Hippocampal formation (tissue), 2 donors: ENCODE measurements at places on chromosomes 16 and 17.

GRCh38 chr16:3846595-3847091, 33.9 kb downstream of the CREBBP start:
- DNase-seq = no peak

GRCh38 chr16:27436921-27437650, 35.1 kb downstream of the IL21R start:
- DNase-seq = no peak

GRCh38 chr16:50121721-50122445, 31.2 kb upstream of the TENT4B start:
- no peak for DNase-seq

GRCh38 chr17:1040216-1040600, 43.3 kb downstream of the TIMM22 start:
- DNase-seq = no peak

GRCh38 chr16:27439271-27440018, 37.5 kb downstream of the IL21R start:
- DNase-seq = no peak

GRCh38 chr17:10516065-10516464, 2.3 kb downstream of the MYH1 start:
- no peak for DNase-seq

GRCh38 chr17:35906191-35906925, 24.2 kb downstream of the RDM1 start:
- no peak for DNase-seq

DNA sequence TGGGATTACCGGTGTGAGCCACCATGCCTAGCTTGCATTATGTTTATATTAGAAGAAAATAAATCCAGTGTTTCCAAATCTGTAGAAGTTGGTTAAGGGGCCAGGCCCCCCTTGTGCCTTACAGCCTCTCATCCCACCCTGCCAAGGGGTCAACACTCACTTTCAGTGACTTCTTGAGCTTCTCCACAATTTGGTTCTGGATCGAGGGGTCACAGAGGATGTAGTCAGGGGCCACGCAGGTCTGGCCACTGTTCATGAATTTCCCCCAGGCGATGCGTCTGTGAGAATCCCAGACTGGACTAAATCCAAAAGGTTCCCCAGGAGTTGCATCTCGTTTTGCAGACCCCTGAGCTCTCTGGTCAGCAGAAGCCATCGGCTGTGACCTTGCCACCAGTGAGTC, 7.2 kb downstream of the ALDH3A1 start:
- DNase-seq = no peak
